Right kidney (tissue), 9 donors: ENCODE measurements at places on chromosomes 7 and 10.
A peak's percentile ranks its signal among the peaks of the same experiment; 100 is the strongest.

DNA sequence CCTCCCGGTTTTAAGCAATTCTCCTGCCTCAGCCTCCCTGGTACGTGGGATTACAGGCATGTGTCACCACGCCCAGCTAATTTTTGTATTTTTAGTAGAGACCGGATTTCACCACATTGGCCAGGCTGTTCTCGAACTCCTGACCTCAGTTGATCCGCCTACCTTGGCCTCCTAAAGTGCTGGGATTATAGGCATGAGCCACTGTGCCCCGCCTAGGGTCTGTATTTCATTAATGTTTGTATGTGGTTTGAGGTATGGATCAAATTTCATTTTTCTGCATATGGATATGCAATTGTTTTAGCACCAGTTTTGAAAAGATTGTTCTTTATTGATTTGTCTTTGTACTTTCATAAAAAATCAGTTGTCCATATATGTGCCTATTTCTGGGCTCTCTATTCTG lies 26.0 kb downstream of the CYP26A1 start:
- DNase-seq: no peak

- no peak for DNase-seq
These were observed 124.0 kb downstream of the TMEM130 start for GRCh38 chr7:98745722-98746318.

DNA sequence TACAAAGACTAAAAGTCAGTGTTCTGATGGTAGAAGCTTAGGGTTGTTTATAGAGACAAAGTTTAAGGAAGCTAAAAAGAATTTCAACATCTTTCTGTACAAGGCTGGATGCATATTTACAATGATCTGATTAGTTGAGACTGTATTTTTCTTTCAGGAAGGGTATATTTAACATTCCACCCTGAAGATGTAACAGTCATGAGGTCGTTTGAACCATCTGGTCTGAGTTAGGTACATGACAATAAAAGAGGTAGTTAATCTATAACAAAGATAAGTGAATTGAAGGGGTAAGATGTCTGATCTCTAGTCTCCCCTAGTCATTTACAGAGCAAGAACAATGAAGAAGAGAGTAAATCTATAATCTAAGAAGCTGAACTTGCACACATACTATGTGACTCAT lies 821.2 kb downstream of the CNTNAP2 start:
- DNase-seq: no peak

- peak; percentile 34 for DNase-seq
These were observed 78.6 kb downstream of the CDH23 start for GRCh38 chr10:71475243-71475871.

DNA sequence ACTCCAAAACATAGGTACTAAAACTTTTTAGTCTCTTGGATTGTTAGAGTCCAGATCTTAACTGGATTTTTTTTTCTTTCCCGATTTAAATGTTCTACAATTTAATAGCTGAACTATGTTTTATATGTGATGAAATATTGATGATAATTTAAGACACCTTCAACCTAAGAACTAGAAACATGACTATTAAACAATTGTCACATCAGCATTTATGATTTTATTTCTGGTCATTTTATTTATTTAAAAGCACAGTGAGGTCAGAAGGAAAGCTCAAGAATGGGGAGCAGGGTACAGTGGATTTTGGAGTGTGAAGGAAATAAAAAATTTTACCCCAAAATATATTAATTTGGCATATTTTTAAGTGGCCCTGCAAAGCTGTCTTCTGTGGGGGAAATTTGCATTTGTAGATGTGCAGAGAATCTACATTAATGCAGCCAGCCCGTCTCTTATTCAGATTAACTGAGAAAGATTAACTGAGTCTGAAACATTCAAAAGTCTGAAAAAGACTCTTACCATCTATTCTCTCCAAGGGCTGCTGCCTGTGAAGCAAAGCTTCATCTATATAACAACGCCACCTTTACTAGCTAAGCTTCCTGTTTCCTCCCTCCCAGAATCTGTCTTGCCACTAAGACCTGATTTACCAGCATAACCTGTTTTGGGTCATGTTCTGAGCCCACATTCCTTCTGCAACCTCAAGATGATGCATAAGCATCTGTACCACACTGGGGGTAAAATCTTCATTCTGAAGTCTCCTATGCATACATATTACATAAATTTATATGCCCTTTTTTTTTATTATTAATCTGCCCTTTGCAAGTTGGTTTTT lies 86.4 kb downstream of the TMEM106B start:
- no peak for DNase-seq
